ENCODE measurements at places on chromosomes 1 and 21.

DNA sequence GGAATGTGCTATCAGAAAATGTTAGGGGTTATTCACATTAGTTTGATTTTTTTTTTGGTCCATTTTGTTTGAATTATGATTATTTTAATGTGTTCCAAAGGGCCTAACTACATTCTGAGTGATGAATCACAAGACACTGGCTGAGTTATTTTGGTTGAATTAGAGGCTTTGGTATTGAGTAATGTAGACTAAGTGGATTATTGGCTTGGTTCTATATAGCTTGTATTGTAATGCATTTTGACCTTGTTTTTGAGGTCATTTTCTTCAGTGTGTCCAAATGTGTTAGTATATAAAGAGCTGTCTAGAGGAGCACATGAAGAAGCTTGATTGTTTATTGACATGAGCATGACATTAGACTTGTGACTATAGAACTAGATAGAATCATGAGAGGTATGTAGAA lies 3.4 kb downstream of the ZNF326 start:
- no peak for DNase-seq

- peak; percentile 61 for DNase-seq
Observed at GRCh38 chr1:211135342-211135950, 1.5 kb upstream of the KCNH1 start.

GRCh38 chr1:98706173-98706843 lies 44.8 kb downstream of the SNX7 start:
- no peak for DNase-seq

GRCh38 chr1:145757420-145757819 lies 38.1 kb downstream of the CD160 start:
- DNase-seq: no peak

Measured in DMS79 treated with DMSO at 0.1 percent for 48 hours (cell line).